ENCODE measurements at places on chromosomes 4 and X.

DNA sequence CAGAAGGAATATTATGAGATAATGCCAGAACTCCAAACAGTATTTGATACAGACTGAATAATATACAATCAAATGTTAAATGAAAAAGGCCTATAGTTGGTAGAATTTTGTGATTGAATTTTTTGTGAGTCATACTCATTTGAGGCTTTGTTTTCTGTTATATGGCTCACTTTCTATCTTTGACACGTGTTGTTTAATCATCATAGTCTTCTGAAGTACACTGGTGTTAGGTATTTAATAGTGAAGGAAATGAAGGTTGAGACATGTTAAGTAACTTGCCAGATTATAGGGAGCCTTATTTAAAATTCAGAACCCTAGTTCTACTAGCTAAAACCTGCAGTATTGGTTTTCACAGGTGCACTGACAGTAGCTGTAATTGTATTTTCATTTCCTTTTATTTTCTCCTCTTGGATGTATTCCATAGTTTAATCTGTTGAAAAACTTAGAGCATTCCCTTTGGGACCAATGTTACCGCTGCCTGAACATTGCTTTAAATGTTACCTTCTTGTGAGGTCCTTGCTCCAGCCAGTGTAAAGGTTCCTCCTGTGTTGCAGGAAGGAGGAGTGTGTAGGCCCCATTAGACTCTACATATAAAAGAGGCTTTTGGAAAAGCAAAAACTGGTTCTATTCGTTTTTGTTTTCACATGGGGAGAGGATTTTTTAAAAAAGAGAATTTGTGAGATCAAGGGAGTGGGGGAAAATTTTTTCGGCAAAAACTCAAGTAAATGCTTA is 224.1 kb downstream of the ARHGAP10 start:
- no peak for DNase-seq

DNA sequence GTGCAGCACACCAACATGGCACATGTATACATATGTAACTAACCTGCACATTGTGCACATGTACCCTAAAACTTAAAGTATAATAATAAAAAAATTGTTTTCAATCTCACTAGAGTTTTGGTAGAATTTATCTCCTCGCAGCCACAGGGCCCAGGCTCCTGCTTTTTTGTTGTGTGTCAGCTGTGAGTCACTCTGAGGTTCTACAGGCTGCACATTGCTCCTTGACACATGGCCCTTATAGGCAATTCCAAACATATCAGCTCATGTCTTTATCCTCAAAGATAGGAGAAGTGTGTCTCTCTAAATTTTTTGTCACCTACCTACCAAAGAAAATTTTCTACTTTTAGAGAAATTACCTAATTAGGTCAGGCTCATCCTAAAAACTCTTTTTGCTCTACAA is 252.1 kb upstream of the ADGRL3 start:
- DNase-seq, result no peak

- no peak for DNase-seq
Measured at GRCh38 chr4:76836860-76837562, 60.9 kb downstream of the SOWAHB start.

- DNase-seq, result no peak
Measured at GRCh38 chr4:95250544-95251137, 298.1 kb downstream of the UNC5C start.

GRCh38 chrX:134407065-134407376 is 52.9 kb upstream of the HPRT1 start:
- no peak for DNase-seq

DNA sequence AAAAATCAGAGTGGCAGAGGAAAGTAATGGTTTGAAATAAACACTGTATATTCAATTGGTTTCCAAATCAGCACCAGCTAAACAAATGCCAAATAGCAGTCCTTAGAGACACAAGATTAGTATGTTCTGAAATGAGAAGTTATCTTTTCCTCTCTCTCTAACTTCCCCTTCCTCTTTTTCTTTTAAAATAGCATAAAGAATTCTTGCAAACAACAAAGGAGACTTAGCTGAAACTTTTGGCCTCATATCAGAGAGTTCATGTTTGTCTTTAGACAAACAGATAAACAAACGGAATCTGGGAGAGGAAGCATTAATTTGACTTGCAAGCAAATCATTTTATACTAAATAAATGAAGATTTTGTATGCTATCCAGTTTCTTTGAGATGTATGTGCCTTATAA is 399.0 kb downstream of the GBA3 start:
- DNase-seq, result no peak

DNA sequence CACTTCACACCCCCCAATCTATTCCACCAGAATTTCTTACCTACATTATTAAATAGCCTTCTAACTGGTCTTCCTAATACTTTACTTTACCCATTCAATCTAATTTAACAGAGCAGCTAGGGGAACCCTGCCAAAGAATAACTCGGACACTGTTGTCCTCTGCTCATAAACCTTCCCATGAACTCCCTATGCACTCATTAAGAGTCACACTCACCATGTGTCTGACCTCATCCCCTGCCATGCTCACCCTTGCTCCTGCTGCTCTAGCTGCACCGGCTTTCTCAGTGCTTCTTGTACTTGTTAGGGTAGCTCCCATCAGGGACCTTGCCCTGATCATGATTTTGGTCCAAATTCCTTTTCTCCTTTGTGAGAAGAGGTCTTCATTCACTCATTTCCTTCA is 54.6 kb upstream of the GUCY1A1 start:
- DNase-seq, result no peak

GRCh38 chr4:113534711-113535110 is 226.8 kb downstream of the CAMK2D start:
- no peak for DNase-seq

DNA sequence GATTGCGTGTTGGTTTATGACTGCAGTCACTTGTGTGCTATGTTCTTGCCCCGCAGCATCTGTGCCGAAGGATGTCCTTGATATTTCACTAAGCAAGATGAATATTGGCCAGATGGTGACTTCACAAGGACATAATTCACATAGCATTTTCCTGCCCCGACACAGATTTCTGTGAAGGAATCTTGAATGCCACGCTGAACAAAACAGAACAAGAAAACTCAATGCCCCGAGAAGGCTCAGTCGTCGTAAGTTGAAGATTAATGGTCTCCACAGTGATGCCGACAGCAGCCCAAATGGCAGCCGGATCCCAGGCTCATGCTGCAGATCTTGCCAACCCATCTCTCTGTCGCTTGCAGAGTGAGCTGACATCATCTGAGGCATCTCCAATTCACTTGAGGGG is 145.9 kb downstream of the CPEB2 start:
- DNase-seq, result no peak

DNA sequence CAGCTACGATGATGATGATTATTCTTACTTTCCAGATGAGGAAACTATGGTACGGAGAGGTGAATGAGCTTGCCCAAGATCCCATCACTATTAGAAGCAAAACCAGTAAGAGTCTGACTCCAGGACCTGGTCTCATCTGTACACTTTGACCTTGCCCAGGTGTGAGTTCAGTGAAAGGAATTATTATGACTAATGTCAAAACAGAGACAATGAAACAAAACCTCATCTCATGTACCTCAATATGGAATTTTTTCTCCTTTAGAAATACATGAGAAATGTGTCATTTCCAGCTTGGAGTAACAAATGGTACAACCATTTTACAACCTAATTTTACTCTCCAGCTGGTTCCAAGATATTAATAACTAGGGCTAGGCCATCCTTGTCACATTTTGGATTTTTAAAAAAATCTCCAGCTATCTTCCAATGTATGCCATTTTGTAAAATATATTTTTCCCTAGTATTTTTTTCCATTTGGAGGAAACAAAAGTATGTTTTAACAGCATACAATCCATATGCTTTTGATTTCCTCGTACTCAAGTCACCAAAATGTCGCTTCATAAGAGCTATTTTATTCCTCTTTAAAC is 213.8 kb downstream of the PTTG2 start:
- DNase-seq, result no peak

GRCh38 chr4:37927434-37927833 is 32.8 kb upstream of the PTTG2 start:
- no peak for DNase-seq

- no peak for DNase-seq
Measured at GRCh38 chr4:5463361-5463760, 245.0 kb downstream of the EVC2 start.

GRCh38 chr4:109216085-109216696 is 86.3 kb downstream of the COL25A1 start:
- DNase-seq, result no peak

- no peak for DNase-seq
Measured at GRCh38 chr4:88969271-88969670, 87.7 kb downstream of the FAM13A start.

- DNase-seq, result no peak
Measured at GRCh38 chr4:20253735-20254409, 2.2 kb downstream of the SLIT2 start.

Measured in GM12865 (cell line).